Colonic mucosa (tissue), 4 donors: ENCODE measurements at places on chromosomes 2 and 18.

DNA sequence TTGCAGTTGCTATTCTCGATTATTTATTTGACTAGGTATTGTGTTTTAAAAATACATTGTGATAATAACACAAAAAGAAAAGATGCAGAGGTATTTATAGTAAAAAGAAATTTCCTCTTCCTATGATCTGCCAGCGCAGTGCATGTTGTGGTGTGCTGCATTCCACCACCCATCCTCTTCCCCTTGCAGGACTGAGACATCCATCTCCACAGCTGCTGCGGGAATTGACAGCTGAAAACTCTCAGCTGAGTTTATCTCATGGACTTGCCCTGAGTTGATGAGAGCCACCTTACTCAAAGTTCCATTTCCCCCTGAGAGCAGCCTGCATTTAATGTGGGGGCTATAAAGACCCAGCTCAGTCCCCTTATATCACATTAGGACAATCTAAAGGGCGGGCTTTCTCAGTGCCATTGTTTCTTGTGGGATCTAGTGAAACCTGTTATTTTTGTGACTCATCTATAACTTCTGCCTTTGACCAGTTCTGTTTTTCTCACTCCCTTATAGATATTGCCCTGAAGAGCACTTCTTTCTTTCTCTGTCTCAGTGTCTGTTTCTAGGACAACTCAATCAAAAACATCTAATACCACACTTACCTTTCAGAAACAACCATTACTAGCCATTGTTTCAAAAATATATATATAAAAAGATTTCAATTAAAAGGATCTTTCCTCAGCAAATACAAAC, 698.5 kb downstream of the NR4A2 start:
- H3K27ac ChIP-seq: no peak overlapping the region
- no peaks in the 10 kb centered on the region for H3K36me3 ChIP-seq
- H3K4me1 ChIP-seq: no peaks in the 10 kb centered on the region
- no peaks in the 10 kb centered on the region for H3K27me3 ChIP-seq
- no peak overlapping the region for H3K4me3 ChIP-seq

GRCh38 chr2:168461178-168461941, 5.3 kb downstream of the CERS6 start:
- peaks cover 6% of the 10 kb centered on the region for H3K4me1 ChIP-seq
- no peak for DNase-seq
- H3K4me3 ChIP-seq: no peak overlapping the region
- no peaks in the 10 kb centered on the region for H3K36me3 ChIP-seq
- no peaks in the 10 kb centered on the region for H3K27me3 ChIP-seq

DNA sequence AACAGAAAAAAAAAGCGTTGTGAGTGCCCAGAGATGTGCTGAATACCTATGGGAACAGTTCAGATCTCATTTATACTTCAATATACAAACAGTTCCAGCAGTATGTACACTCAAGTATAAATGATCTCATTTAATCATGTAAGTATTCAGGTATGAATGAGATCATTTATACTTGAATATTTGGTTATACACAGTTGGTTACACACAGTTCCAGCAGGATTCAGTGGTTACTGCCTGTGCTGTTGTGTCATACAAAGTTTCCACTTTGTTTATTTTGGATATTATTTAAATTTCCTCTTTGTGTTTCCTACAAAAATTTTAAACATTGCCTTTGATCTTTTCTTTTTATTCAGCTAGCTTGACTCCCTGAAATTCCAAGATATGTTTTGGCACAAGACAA, 293.5 kb upstream of the SLC39A10 start:
- DNase-seq: no peak
- H3K36me3 ChIP-seq: no peaks in the 10 kb centered on the region
- H3K27me3 ChIP-seq: no peaks in the 10 kb centered on the region
- H3K27ac ChIP-seq: no peak overlapping the region
- no peak overlapping the region for H3K4me3 ChIP-seq

- H3K27ac ChIP-seq: no peak overlapping the region
- H3K4me3 ChIP-seq: no peak overlapping the region
- no peaks in the 10 kb centered on the region for H3K36me3 ChIP-seq
- DNase-seq: no peak
- peaks cover 8% of the 10 kb centered on the region for H3K4me1 ChIP-seq
- H3K27me3 ChIP-seq: no peaks in the 10 kb centered on the region
These were observed 1.6 kb upstream of the MARCHF7 start for GRCh38 chr2:159710601-159711180.

- no peak overlapping the region for H3K4me3 ChIP-seq
- H3K27me3 ChIP-seq: no peaks in the 10 kb centered on the region
- H3K36me3 ChIP-seq: no peaks in the 10 kb centered on the region
- H3K27ac ChIP-seq: no peak overlapping the region
These were observed 240.2 kb downstream of the SH3BP4 start for GRCh38 chr2:235191978-235192377.

- DNase-seq: no peak
- H3K27ac ChIP-seq: no peak overlapping the region
- no peaks in the 10 kb centered on the region for H3K27me3 ChIP-seq
- H3K4me3 ChIP-seq: no peak overlapping the region
- no peaks in the 10 kb centered on the region for H3K36me3 ChIP-seq
- H3K4me1 ChIP-seq: no peaks in the 10 kb centered on the region
These were observed 60.6 kb downstream of the IL1R2 start for GRCh38 chr2:102052365-102052764.

DNA sequence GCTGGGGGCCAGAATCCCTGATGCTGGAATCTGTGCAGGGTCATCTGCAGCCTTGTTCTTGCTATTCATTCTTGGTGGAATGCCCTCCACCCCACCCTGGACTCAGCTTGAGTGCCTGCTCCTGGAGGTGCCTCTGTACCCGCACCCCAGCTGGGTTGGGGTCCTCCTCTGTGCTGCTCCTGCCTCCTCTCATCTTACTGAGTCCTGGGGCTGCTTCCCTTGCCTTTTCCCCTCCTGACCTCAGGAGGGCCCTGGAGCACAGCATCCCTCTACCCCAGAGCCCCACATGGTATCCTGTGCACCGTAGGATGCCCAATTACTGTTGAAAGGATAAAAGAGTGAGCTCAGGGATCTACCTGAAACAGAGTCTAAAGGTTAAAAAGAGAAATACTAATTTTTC, 81.6 kb downstream of the CIB4 start:
- no peak overlapping the region for H3K27ac ChIP-seq
- H3K27me3 ChIP-seq: peaks cover 10% of the 10 kb centered on the region
- peaks cover 5% of the 10 kb centered on the region for H3K4me1 ChIP-seq

DNA sequence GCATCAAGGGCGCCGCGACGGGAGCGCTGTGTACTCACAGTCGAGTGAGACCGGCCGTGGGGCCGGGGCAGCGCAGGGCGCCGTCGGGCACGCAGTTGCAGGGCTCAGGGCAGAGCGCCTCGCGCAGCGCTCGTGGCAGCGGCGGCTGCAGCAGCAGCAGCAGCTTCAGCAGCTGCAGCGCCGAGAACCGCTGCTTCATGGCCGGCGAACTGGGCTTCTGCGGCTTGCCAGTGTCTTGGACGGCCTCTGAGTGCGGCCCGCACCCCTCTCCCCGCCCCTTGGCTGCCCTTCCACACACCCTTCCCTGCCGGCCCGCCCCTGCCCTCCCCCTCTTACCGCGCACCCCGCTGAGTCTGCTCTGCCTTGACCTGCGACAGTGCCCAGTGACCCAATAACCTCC, at the start of gene LHCGR:
TSS of gene LHCGR (minus strand) at position 252 of the 400 bp plus-strand sequence. CDS start at position 199, 53 bp downstream.
- H3K36me3 ChIP-seq: no peaks in the 10 kb centered on the region
- H3K4me1 ChIP-seq: no peaks in the 10 kb centered on the region
- H3K27me3 ChIP-seq: no peaks in the 10 kb centered on the region
- H3K27ac ChIP-seq: no peak within 1 kb of the TSS
- no peak within 1 kb of the TSS for H3K4me3 ChIP-seq
